Activated CD4-positive, alpha-beta T cell treated with anti-CD3 and anti-CD28 coated beads for 24 hours (primary cell): ENCODE measurements at places on chromosomes 6 and 20.

DNA sequence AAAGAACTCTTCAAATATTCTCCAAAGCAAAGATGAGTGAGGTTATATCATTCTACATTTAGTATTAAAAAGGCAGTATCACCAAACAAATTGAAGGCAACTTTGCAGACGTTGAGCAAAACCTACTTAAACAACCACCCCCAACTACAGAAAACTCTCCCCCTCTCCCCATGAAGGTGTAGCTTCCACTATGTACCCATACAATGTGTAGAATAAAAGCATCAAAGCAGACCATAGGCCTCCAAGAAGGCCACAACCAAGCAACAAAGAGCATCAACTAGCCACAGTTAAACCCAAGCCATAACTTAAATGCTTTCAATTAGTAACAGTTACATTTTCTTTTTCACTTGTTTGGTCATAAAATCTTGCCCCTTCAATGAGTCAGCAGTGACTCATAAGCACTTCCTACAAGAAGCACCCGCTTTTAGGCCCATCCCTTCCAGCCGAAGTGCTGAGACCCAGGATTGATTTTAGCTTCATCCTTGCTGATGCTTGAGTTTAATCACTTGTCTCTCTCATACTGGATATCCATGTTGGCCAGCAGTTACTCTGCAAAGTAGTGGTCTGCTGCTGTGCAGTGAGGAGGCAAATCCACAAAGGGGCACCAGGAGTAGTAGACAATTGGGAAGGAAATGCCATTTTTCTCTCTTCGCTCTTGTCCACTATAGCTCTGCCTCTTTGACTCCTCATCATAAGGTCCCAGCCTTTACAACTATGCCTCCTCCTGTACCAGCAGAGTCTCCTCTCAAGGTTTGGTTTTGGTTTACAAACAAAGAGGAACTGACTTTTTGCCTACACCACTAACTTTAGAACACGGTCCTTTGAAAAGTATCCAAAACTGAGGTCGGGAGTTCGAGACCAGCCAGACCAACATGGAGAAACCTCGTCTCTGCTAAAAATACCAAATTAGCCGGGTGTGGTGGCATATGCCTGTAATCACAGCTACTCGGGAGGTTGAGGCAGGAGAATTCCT, 8.4 kb upstream of the NUP153 start:
- DNase-seq: peak; percentile 26

- DNase-seq: no peak
Measured at GRCh38 chr6:101490857-101491256, 97.3 kb downstream of the GRIK2 start.

DNA sequence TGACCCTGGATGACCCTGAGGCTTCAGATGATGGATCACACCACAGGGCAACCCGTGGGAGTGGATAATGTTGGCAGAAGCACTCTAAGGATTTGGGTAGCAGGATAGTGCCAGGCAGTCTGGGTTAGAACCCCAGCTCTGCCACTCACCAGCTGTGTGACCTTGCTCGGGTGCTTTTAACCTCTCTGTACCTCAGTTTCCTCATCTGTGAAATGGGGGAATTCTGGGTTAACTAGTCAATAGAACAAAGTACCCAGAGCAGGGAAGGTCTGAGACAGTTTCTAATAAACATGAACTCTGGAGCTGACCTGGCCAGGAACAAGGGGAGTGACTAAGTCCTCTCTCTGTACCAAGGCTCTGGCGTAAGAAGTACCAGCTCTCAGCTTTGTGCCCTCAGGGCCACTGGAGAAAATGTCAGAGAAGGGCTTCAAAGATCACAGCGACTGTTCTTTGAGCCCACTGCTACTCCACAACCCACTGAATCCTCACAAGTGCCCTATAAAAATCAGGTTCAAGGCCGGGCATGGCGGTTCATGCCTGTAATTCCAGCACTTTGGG, 14.7 kb upstream of the NOL4L start:
- no peak for DNase-seq

GRCh38 chr6:169841907-169842606, 90.6 kb downstream of the ERMARD start:
- no peak for DNase-seq

- DNase-seq: no peak
Measured at GRCh38 chr6:4522453-4522852, 253.8 kb upstream of the CDYL start.
